ENCODE measurements at places on chromosomes 11 and 22. TPM values are rescaled to one million over a fixed set of nuclear protein-coding genes. Genes with fewer than 3 reads are reported as not detected.

Gene CSKMT
- 36.9 TPM for total RNA-seq

DNA sequence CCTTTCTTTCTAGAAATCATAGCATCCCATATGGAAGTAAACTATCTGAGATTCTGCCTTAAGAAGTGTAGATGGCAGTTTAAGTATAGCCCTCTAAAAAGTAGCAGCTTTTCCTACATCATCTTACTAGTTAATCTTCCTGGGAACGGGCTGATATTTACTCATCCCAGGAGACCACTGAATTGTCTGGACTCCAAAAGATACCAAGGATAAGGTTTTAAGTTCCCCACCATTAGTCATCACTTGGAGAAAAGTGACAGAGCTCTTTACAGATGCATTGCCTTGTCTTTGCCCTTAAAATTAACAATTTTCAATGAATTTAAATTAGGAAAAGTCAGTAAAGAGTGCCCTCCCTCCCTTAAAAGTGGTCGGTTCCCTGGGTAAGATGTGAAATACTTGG lies 129.5 kb downstream of the MAML2 start:
- no peaks in the 10 kb centered on the region for H3K27me3 ChIP-seq
- H3K4me3 ChIP-seq: no peak overlapping the region
- no peaks in the 10 kb centered on the region for H3K4me1 ChIP-seq
- H3K36me3 ChIP-seq: no peaks in the 10 kb centered on the region
- H3K27ac ChIP-seq: no peak overlapping the region
- DNase-seq: no peak

DNA sequence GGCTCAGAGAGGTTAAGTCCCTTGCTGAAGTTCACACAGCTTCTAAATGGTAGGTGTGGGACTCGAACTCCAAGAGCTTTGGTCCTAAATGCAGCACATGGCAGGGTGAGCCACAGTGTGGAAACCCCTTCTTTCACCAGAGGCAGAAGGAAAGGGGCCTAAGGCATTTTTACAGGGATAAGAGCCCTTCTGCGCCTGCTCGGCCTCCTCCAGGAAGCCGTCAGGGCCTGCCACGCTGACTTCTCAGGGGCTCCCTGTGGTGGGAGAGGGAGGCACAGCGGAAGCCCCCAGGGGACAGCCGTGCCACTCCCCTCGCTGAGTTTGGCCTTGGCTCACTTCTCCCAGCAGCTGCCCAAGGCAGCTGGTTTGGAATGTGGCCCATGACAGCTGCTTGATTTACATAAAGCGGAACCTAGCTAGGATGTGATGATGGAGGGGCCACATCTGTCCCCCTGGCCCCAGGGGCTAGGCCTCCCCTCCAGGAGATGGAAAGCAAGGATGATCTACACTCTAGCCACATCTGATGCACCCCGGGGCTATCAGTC lies 35.4 kb downstream of the CD82 start:
- H3K27ac ChIP-seq: no peak overlapping the region
- no peak overlapping the region for H3K4me3 ChIP-seq
- H3K27me3 ChIP-seq: no peaks in the 10 kb centered on the region
- H3K4me1 ChIP-seq: no peaks in the 10 kb centered on the region
- no peak for DNase-seq

- H3K27ac ChIP-seq: no peak overlapping the region
- no peaks in the 10 kb centered on the region for H3K27me3 ChIP-seq
- H3K4me3 ChIP-seq: no peak overlapping the region
- H3K4me1 ChIP-seq: no peaks in the 10 kb centered on the region
Observed at GRCh38 chr11:60871378-60872061, 4.2 kb downstream of the ZP1 start.

- DNase-seq: no peak
- H3K27me3 ChIP-seq: no peaks in the 10 kb centered on the region
Observed at GRCh38 chr11:2926611-2927051, 2.6 kb downstream of the PHLDA2 start.

Gene ANO5
- 1.7 TPM for total RNA-seq

Gene C22orf23
- 0.49 TPM for total RNA-seq

GRCh38 chr11:44002191-44003093 lies 45.3 kb upstream of the ACCSL start:
- no peaks in the 10 kb centered on the region for H3K4me1 ChIP-seq
- no peak for DNase-seq
- no peak overlapping the region for H3K4me3 ChIP-seq
- no peaks in the 10 kb centered on the region for H3K27me3 ChIP-seq

Gene CARD18
- 8.1 TPM for total RNA-seq

DNA sequence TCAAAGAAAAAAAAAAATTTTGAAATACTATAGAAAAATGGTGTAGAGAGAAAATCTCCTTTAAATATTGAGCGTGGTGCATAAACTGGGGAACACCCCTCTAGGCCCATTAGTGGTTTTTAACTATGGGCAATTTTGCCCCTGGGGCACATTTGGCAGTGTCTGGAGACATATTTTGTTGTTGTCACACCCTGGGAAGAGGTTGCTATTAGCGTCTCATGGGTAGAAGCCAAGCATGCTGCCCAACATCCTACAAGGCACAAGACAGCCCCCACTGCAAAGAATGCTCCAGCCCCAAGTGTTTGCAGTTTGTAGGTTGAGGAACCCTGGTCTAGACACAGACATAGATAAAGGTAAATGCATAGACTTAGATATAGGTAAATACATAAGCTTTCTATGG lies 92.6 kb downstream of the KIAA1671 start:
- H3K4me3 ChIP-seq: no peak overlapping the region
- H3K36me3 ChIP-seq: 0 out of 2 replicates have a peak, but pooled peaks cover under 1% of the 10 kb centered on the region
- H3K4me1 ChIP-seq: peaks cover 6% of the 10 kb centered on the region
- H3K27ac ChIP-seq: no peak overlapping the region
- DNase-seq: no peak

- H3K4me1 ChIP-seq: no peaks in the 10 kb centered on the region
- no peak overlapping the region for H3K27ac ChIP-seq
- DNase-seq: no peak
- H3K4me3 ChIP-seq: no peak overlapping the region
Observed at GRCh38 chr11:128375961-128376360, 211.4 kb downstream of the ETS1 start.

- DNase-seq: no peak
- no peaks in the 10 kb centered on the region for H3K27me3 ChIP-seq
- H3K36me3 ChIP-seq: no peaks in the 10 kb centered on the region
- H3K4me3 ChIP-seq: no peak overlapping the region
Observed at GRCh38 chr22:43356881-43357280, 13.7 kb upstream of the SCUBE1 start.

DNA sequence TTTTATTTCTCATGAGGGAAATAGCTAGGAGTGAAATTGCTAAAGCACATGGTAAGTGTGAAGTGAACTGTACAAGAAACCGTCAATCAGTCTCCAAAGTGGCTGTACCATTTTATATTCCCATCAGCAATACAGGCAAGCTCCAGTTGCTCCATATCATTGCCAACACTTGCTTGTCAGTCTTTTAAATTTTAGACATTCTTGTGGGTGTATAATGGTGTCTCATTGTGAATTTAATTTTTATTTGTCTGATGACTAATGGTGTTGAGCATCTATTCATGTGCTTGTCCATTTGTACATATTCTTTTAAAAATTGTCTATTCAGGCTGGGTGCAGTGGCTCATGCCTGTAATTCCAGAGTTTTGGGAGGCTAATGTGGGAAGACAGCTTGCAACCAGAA lies 34.1 kb upstream of the SMCO4 start:
- no peak overlapping the region for H3K4me3 ChIP-seq
- DNase-seq: no peak
- no peaks in the 10 kb centered on the region for H3K36me3 ChIP-seq
- no peak overlapping the region for H3K27ac ChIP-seq
- no peaks in the 10 kb centered on the region for H3K27me3 ChIP-seq

Gene FOLR3
- total RNA-seq: not detected

- H3K4me1 ChIP-seq: no peaks in the 10 kb centered on the region
- H3K36me3 ChIP-seq: no peaks in the 10 kb centered on the region
- DNase-seq: no peak
Observed at GRCh38 chr11:64698427-64698826, 24.6 kb downstream of the NRXN2 start.

- no peak overlapping the region for H3K4me3 ChIP-seq
- H3K4me1 ChIP-seq: peaks cover 69% of the 10 kb centered on the region
- DNase-seq: no peak
- no peaks in the 10 kb centered on the region for H3K36me3 ChIP-seq
- no peaks in the 10 kb centered on the region for H3K27me3 ChIP-seq
Observed at GRCh38 chr11:64856382-64857227, 12.2 kb upstream of the CDC42BPG start.

Gene RPL27A
- total RNA-seq: 1,115 TPM

Gene PKDREJ
- not detected for total RNA-seq

- no peak overlapping the region for H3K4me3 ChIP-seq
- H3K36me3 ChIP-seq: no peaks in the 10 kb centered on the region
- H3K27me3 ChIP-seq: peaks cover 75% of the 10 kb centered on the region
- H3K4me1 ChIP-seq: peaks cover 34% of the 10 kb centered on the region
- H3K27ac ChIP-seq: no peak overlapping the region
Observed at GRCh38 chr11:43576803-43577521, 103.6 kb upstream of the HSD17B12 start.

GRCh38 chr11:15884777-15885540 lies 471.4 kb downstream of the SOX6 start:
- H3K4me3 ChIP-seq: no peak overlapping the region
- H3K4me1 ChIP-seq: no peaks in the 10 kb centered on the region
- no peaks in the 10 kb centered on the region for H3K27me3 ChIP-seq
- H3K36me3 ChIP-seq: no peaks in the 10 kb centered on the region
- DNase-seq: no peak
- H3K27ac ChIP-seq: no peak overlapping the region

DNA sequence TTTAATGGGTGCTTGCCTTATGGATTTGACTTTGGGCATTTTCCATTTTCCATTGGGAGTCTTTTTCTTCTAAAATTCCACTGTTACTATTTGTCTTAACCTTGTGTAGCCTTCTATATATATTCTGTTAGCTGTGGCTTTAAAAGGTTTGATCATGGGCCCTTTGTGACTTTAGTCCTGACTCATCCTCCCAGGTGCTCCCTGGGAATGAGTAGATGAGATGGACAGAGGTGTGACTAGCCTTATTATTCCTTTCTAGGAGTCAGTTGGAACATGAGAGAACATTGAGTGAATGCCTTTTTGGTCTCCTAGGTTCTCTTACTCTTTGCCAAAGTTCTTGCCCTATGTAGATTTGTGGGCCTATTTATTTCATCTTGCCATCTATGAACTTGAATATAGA lies 39.0 kb downstream of the DDX10 start:
- H3K27me3 ChIP-seq: no peaks in the 10 kb centered on the region
- no peak for DNase-seq
- no peaks in the 10 kb centered on the region for H3K4me1 ChIP-seq
